ENCODE measurements at places on chromosomes 11 and 22.
A peak's percentile ranks its signal among the peaks of the same experiment; 100 is the strongest.

- no peak for DNase-seq
Observed at GRCh38 chr11:41225856-41226633, 233.4 kb downstream of the LRRC4C start.

GRCh38 chr11:28447226-28447625 lies 339.0 kb downstream of the METTL15 start:
- no peak for DNase-seq

GRCh38 chr11:88494848-88495247 lies 157.3 kb upstream of the CTSC start:
- no peak for DNase-seq

- no peak for DNase-seq
Observed at GRCh38 chr11:67354075-67355022, 1.0 kb upstream of the POLD4 start.

GRCh38 chr22:49632199-49633009 lies 195.3 kb downstream of the BRD1 start:
- DNase-seq: no peak

DNA sequence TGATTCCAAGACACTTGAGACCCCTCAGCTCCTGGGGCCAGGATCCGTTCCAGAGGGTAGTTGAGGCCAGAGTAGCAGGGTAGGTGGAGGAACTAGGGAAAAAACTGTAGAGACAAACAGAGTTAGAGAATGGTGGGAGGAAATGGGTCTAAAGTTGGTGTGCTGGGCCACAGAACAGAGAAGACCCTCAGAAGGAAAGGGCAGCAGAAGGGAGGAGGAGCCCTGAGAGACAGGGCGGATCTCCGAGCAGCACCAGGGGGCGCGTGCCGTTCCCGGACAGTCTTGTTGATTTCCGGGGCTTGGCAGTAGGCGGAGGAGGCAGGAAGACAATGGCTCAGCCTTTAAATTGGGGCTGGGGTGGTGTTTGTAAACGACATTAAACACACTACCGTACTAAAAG lies 2.4 kb upstream of the CECR2 start:
- no peak for DNase-seq

DNA sequence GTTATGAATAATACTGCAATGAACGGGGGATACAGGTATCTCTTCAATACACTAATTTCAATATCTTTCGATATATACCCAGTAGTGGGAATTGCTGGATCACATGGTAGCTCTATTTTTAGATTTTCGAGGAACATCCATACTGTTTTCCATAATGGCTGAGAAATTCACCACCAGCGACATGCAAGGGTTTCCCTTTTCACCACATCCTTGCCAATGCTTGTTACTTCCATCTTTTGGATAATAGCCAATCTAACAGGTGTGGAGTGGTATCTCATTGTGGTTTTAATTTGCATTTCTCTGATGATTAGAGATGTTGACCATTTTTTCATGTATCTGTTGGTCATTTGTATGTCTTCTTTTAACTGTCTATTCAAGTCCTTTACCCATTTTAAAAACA lies 5.9 kb downstream of the IL10RA start:
- no peak for DNase-seq

- DNase-seq: no peak
Observed at GRCh38 chr22:46998331-46998730, 235.9 kb downstream of the TBC1D22A start.

GRCh38 chr22:35397095-35397904 lies 2.6 kb upstream of the MCM5 start:
- DNase-seq: no peak

GRCh38 chr22:23700706-23701105 lies 9.9 kb downstream of the RGL4 start:
- DNase-seq: no peak

GRCh38 chr11:643366-643765 lies 6.3 kb downstream of the DRD4 start:
- DNase-seq: no peak

DNA sequence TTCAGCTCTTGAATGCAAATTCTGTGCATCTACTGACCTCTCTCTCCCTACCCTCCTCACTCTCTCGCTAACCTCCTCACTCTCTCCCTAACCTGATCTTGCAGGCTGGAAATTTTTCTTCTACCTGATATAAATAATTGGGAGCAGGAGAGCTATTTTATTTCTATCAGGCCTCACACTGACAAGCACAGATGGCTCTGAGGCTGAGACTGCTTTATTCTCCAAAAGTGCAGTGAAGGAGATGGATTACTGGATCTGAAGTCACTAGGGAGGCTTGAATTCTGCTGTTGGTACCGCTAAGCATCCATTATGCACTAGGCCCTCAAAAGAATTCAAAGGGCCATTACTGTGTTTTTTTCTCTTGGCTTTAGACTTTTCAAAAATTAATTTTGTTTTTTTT lies 19.4 kb upstream of the LDHA start:
- no peak for DNase-seq

GRCh38 chr11:43686207-43686606 lies 5.7 kb downstream of the HSD17B12 start:
- no peak for DNase-seq

DNA sequence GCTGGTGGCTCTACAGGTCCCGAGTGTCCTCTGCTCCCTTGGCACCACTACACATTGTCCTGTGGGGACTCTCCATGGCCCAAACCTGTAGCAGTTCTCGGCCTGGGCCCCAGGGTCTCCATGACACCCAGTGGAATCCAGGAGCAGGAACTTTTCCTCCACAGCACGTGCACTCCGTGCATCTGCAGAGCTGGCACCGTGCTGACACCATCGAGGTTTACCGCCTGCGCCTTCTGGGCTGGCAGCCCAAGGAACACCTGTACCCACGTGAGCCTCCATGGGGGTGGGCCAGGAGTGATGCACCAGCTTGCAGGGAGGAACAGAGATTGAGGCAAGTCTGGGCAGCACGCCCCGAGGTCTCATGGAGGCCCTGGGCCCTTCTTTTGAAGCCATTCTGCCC lies 25.2 kb downstream of the TSPAN32 start:
- DNase-seq: no peak

DNA sequence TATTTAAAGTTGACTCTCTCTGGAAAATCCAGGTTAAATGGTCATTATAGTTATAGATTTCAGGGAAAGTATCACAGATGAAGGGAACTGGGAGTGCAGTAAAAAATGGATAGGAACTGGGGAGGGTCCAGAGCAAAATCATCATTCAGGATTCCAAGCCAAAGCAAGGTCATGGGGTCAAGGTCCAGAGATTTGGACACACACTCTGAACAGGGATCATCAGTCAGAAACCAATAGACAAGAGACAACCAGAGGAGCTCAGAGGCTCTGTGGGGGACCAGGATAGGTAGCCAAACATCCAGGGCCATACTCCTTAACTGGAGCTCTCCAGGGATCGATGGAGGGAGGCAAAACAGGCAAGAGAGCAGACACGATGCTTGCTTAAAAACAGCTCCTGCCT lies 27.3 kb upstream of the PSMA1 start:
- DNase-seq: no peak

GRCh38 chr22:22935056-22935545 lies 47.5 kb downstream of the IGLL5 start:
- no peak for DNase-seq

DNA sequence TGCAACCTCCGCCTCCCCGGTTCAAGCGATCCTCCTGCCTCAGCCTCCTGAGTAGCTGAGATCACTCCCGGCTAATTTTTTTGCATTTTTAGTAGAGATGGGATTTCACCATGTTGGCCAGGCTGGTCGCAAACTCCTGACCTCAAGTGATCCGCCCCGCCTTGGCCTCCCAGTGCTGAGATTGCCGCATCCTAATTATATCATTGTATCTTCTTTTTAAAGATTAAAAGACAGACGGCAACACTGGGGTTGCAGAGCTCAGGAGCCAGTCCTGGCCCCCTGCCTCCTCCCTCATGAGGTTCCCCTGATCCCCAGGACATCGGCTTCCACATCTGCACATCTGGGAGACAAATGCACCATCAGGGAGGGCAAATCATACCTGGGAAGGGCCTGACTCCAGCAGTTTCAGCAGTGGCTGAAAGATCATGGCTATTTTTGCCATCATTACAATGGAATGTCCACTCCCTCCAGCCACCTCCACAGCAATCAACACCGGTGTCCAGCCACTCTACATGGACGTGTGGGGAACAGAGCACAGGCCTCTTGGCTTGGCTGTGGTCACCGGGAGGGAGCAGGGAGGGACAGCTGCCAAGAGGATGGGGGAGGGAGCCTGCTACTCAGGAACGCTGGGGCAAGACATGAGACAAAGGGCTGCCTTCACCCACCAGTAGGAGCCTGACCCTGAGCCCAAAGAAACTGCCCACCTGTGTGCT lies 9.2 kb upstream of the CELSR1 start:
- DNase-seq: no peak

GRCh38 chr11:32052215-32052614 lies 38.7 kb upstream of the RCN1 start:
- no peak for DNase-seq

DNA sequence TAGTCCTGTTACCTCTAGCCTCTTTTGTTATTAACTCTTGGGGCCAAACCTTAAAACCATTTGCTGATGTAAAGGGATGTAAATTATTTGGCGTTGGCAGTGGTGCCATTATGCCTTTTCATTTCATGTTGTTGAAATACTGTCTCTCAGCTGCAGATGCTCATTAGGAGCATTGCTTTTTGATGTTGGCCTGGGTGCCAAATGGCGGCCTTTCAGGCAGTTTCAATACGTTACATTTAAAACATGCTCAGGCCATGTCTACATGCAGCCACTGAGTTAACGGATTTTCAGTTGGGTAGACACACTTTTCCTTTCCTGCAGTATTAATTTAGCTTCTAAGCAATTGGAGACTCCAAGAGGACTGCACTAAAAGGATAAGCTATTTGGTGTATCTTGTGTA lies 5.3 kb downstream of the NCAM1 start:
- DNase-seq: no peak

DNA sequence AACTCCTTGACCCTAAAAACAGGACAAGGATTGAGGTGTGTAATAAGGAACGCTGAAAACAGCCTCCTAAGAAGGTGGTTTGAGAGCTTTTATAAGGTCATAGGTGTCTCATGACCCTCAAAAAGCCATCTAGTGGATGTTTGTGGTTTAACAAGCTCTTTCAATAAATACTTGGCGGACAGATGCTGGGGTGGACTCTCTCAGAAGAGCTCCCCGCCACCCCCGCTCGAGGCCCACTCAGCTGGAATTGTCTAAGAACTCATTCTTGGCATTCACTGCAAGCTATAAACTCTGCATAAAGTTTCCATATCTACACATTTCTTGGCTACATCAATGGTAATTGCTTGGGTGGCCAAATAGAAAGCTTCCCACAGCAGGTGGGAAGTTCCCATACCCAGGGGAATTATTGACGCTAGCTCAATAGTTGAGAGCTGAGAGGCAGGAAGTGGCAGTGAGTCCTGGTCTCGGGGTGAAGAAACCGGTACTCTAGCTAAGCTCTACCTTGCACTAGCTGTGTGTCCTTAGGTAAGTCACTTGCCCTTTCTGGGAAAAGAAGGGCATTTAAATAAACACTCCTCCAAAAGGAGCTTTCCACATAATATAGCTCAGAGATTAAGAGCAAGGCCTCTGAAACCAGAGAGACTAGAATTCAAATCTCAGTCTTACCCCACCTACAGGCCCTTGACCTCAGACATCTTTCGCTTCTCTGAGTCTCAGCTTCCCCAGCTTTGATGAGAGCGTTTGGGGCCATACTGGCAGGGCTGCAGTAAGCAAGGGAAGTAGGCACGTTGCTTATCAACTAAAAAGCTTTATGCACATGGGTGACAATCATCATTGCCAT lies 6.4 kb downstream of the MS4A15 start:
- DNase-seq: no peak

GRCh38 chr11:83219095-83219494 lies 25.6 kb downstream of the ANKRD42 start:
- DNase-seq: no peak

- DNase-seq: peak; percentile 9
Observed at GRCh38 chr22:17639247-17639741, 737 bp downstream of the BCL2L13 start.

All from GF-D8 (cell line).